Activated gamma-delta T cell treated with Interleukin-2 at 50 U/mL for 16 hours (primary cell): ENCODE measurements at places on chromosomes 1 and 21.

- no peak for DNase-seq
Measured at GRCh38 chr1:51433972-51434510, 85.0 kb downstream of the EPS15 start.

GRCh38 chr21:39152271-39152670 is 31.0 kb downstream of the PSMG1 start:
- no peak for DNase-seq

- no peak for DNase-seq
Measured at GRCh38 chr1:228935198-228935663, 200.0 kb downstream of the RHOU start.

- no peak for DNase-seq
Measured at GRCh38 chr1:61426885-61427284, 298.1 kb downstream of the TM2D1 start.

DNA sequence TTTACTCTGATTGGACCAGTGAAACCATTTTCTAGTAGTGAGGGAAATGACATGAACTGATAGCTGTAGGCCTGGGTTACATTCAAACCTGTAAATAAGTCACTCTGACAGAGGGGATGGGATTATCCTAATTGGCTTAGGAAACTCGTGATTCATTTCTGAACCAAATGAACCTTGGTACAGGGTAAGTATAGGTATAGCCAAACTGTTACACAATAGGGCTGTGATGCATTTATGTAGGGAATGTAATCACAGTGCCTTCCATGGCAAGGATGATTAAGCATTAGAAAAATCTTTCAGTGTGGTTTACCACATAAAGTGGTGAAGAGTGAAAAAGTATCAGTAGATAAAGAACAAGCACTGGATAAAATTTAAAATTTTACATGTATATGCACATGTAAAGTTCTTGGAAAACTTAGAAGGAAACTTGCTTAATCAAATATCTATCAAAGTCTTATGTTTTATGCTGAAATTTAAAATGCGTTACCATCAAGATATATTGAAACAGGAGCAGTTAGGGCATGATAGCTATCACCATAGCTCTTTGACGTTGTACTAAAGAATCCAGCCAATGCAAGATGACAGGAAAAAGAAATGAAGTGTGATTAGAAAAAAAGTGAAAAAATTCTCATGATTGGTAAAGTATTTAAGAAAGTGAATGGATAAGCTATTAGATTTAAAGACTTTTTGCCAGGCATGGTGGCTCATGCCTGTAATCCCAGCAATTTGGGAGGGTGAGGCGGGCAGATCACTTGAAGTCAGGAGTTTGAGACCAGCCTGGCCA is 63.0 kb downstream of the RABGAP1L start:
- no peak for DNase-seq

DNA sequence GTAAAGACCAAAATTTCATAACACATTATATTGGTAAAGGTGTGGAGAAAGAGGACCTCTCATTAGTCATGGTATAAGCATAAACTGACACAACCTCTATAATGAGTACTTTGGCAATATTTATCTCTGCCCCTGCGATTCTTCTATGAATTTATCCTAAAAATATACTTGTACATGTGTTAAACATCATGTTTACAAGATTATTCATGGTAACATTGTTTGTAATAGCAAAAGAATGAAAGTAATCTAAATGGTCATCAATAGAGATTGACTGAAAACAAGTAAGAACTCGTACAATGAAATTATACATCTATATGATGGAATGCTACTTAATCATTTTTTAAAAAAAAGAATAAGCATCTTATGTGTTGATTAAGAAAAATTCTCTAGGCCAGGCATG is 96.4 kb downstream of the KIAA0319L start:
- DNase-seq, result no peak

- no peak for DNase-seq
Measured at GRCh38 chr21:42645211-42646075, 8.0 kb upstream of the PDE9A start.

GRCh38 chr21:45354970-45355369 is 50.0 kb upstream of the COL18A1 start:
- no peak for DNase-seq

DNA sequence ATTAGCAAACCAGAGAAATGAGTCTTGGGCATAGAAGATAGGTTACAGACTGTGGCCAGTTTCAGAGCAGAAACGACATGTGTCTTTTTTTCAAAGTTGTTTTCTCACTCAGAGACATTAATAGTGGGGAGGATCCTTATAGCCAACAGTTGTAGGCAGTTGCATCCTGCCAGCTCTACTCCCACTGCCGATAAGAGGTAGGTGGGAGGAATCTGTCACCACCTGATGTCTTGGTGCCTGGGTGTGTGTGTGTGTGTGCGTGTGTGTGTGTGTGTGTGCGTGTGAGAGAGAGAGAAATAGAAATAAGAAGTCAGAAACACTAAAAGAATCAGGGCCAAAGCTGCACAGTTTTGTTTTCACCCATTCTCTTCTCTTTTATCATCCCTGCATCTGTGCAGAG is 219.5 kb downstream of the ZP4 start:
- DNase-seq, result no peak

- no peak for DNase-seq
Measured at GRCh38 chr1:7457811-7458210, 313.3 kb upstream of the VAMP3 start.

DNA sequence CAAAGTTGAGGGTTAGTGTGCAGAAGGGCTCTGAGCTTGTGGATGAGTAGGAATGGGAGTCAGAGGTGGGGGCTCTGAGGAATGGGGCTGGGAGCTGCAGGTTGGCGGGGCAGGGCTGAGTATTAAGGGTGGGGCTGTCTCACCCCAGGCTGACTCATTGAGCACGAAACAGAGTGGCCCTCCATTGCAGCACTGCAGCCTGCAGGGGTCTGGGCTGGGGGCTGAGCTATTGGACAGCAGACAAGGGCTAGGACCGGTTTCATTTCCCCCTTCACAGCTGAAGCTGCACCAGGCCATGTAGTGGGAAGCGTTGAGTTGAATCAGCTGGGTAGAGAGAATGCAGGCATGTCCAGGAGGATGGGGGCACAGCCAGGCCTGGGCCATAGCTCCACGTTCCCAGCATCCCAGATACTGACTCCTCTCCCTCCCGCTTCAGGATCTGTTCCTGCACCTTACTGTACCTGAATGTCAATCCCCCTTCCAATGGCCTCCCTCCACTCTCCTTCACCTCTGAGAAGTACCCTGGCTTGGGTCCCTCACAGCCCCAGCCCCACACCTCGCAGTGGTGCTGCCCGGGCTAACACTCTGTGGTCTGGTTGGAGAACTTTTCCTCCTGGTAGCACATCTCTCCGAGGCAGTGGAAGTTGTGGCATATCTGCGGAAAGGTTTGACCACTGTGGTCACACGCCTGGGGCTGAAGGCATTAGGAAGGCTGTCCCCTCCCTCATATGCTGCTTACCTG is 4.4 kb upstream of the INPP5B start:
- DNase-seq, result no peak

GRCh38 chr21:36926989-36927718 is 39.3 kb downstream of the HLCS start:
- DNase-seq, result no peak

DNA sequence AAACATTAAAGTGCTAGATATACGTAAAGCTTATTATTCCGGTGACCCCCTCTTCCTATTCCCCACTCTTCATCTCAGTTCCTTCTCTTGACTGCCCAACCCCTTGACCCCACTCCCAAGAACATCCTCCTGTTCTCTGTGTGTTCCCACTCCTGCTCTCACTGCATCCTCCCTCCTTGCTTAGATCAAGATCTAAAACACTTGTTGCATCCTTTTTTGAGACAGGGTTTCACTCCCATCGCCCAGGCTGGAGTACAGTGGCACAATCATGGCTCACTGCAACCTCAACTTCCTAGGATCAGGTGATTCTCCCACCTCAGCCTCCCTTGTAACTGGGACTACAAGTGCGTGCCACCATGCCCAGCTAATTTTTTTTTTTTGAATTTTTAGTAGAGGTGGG is 13.5 kb downstream of the ATP2B4 start:
- no peak for DNase-seq

- no peak for DNase-seq
Measured at GRCh38 chr1:203244776-203245175, 15.3 kb upstream of the CHIT1 start.

- peak; percentile 36 for DNase-seq
Measured at GRCh38 chr1:24912376-24913273, 17.5 kb downstream of the RUNX3 start.

- no peak for DNase-seq
Measured at GRCh38 chr1:60859111-60859510, 223.2 kb upstream of the NFIA start.
